ENCODE measurements at places on chromosomes 1 and 21.

GRCh38 chr1:15531003-15531402 lies 4.4 kb downstream of the DNAJC16 start:
- DNase-seq = no peak

- DNase-seq = no peak
These were observed 32.8 kb upstream of the RUNX1 start for GRCh38 chr21:35081861-35082260.

- no peak for DNase-seq
These were observed 82.9 kb downstream of the FAM78B start for GRCh38 chr1:166083887-166084286.

DNA sequence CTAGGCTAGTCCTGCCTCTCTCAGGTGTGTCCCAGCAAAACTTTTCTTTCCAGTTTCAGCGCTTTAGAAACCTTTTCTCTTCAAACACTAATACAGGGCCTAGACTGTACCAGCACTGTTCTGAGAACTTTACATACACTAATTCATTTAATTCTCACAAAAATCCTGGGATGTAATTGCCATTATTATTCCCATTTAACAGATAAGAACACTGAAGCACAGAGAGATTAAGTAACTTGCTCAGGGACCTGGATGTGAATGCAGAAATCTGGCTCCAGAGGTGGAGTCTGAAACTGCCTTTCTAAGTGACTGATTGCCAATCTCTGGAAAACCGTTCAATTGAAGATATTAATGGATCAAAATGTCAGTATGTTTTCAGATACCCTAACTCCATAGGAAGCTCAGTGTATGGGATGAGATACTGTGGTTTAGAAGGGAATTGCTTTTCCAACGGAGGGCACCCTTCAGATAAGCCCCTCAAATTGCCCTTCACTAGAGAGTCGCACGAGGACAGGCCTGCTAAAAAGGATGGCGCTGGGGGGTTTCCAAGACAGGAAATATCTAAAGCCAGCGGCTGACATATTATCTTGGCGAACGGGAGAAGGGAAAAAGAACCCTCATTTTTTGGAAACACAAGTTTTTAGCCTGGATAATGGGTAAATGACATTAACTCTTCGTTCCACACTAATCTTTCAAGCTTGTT lies 698 bp upstream of the UCK2 start:
- DNase-seq = no peak

DNA sequence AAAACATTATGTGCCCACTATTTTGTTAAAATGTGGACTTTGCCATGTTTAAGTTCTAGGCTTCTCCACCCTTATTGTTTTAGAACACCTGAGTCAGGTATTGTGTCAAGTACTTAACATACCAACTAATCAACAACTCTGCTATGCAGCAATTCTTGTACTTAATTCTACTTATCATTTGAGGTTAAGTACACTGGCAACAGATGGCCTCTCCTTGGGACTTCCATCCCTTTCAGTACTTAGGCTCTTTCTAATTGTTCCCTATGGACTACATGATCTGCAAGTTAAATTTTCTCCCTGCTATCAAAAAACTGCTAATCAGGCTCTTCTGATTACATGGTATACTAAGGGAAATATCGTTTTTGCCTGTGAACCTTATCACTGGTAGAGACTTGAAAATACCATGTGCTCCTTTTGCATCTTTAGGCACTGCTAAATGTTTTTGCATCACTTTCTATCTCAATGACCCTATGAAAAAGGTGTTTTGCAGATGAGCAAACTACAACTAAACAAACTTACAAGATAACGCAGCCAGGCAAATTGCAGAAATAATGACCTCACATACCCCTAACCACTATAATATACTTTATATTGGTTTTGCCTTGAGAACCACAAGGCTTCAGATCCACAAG lies 18.9 kb downstream of the SFPQ start:
- no peak for DNase-seq

DNA sequence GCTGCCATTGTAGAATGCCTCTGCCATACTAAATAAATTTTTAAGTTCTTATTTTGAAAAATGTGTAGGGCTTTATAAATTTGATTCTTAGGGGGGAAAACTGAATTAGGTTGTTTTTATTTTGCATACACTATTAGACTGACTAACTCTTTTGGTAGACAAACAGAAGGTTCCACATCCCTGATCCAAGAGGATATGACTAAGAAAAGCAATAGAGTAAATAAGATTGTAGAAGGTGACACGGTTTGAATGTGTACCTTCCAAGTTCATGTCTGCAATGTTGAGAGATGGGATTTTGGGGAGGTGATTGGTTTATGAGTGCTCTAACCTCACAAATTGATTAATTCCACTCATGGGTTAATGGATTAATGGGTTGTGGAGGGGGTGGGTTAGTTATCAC lies 127.9 kb downstream of the GLUL start:
- no peak for DNase-seq

GRCh38 chr1:246041360-246041759 lies 465.7 kb downstream of the SMYD3 start:
- DNase-seq = no peak

DNA sequence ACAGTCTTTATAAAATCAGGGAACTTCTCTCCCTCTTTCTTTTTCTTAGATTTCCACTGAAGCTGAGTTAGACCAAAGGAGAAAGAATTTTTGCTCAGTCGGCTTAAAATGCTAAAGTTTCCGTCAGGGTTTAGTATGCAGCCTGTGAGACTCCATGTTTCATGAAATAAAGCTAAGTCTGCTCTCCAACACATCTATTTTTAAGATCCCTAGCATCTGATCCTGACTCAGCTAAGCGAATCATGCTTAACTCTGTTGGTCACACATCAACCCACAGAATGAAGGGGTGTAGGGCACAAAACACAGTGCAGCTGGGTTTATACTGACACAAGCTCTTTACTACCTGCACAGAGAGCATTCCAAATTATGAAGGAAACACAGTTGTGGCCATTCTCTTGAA lies 102.4 kb upstream of the ZNF281 start:
- no peak for DNase-seq

GRCh38 chr1:92832537-92833114 lies 786 bp downstream of the RPL5 start:
- DNase-seq = peak; percentile 16

- DNase-seq = no peak
These were observed 3.9 kb downstream of the NHLH1 start for GRCh38 chr1:160370561-160371345.

- DNase-seq = no peak
These were observed 272.4 kb downstream of the TPR start for GRCh38 chr1:186102547-186103148.

DNA sequence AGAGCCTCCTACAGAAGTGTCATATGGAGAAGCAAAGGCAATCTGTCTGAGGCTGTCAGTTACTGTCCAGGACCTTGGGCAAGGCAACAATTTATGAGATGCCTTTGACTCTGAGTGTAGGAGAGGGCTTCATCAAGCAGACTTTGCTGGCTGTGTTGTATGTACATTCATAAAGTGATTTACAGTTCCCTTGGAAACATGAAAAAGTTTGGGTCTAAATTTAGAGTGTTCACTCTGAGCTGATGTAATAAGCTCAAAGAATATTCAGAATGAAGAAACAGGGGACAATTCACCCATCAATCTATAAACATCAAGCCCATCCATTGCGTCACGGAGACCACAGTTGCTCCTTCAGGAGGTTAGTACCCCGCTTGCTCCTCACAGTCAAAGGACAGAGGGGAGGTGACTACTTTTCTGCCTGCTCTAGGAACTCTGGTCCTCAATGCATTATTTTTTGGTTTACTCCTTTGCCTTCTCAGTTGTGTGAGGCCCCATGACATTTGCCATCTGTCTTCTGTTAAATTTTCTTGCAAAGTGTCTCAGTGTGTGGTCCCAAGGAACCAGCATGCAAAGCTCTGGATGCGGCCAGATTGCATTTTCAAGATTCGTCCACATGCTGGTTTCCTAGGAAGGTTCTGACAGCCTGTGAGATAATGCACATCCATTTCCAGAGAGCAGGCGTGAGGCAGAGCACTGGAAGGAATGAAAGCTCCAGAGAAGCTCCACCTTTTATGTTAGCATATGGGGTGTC lies 241.1 kb upstream of the KIAA0040 start:
- DNase-seq = no peak

DNA sequence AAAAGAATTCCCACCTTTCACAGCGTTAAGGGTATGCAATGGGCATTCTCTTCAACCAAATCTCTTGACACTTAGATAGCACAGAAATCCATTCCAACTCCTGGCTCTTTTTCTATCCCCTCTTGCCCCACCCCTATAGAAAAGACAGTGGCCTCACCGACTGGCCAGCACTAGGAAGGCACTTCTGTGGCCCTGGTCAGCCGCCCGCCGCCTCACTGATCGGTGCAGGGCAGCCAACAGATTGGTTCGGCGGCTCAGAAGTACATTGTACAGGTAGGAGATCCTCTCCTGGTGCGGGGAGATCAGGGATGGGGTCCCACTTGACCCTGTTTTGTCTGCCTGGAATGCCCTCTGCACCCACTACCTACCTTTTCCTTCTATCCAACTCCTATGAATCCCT lies 9.3 kb downstream of the DCST2 start:
- DNase-seq = no peak

- DNase-seq = no peak
These were observed 28.7 kb downstream of the LRRC71 start for GRCh38 chr1:156949127-156949526.

DNA sequence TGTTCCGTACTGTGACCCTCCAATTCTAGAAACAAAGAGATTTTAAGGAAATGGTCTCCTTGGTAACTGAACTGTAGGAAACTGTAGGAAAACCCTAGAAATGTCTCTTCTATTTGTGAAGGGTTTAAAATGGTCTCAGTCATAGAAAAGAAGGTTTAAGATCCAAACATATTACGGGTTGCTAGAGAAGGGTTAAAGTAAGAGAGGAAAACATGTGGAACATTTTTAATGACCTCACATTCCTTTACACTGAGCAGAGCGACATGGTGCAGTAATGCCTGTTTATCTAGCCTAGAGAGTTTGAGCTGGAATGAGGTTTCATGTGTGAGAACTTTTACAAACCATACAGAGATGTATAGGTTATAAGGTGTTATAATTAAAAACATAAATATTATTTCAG lies 36.9 kb upstream of the C1orf105 start:
- no peak for DNase-seq

- no peak for DNase-seq
These were observed 4.9 kb downstream of the LHX9 start for GRCh38 chr1:197922070-197922390.

GRCh38 chr1:115955228-115955627 lies 21.1 kb upstream of the SLC22A15 start:
- no peak for DNase-seq

GRCh38 chr1:201376464-201377374 lies 761 bp downstream of the TNNT2 start:
- DNase-seq = no peak

All from stimulated activated CD4-positive, alpha-beta T cell treated with anti-CD3 and anti-CD28 coated beads, Interleukin-4, amount 100 ng/mL, for 24 hours (primary cell).